ENCODE measurements at places on chromosomes 4 and X.

DNA sequence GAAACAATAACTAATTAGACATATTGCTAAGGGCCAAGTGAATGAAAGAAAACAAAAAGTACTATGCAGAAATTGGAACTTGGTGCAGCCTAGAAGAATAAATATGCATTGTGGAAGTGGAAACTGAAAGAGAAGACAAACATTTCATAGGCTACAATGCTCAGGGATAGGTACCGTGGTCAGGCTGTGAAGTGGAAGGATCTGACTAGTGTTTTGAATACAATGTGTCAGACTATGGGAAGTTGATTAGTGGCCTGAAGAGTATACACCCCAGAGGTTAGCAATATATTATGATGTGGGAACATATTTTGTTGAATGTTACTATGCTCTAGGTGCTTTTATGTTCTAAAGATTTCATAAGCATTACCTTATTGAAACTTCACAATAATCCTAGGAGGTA, 36.8 kb downstream of the GPRIN3 start:
- no peak for DNase-seq

- no peak for DNase-seq
Observed at GRCh38 chrX:145803508-145803907, 14.1 kb upstream of the SLITRK2 start.

DNA sequence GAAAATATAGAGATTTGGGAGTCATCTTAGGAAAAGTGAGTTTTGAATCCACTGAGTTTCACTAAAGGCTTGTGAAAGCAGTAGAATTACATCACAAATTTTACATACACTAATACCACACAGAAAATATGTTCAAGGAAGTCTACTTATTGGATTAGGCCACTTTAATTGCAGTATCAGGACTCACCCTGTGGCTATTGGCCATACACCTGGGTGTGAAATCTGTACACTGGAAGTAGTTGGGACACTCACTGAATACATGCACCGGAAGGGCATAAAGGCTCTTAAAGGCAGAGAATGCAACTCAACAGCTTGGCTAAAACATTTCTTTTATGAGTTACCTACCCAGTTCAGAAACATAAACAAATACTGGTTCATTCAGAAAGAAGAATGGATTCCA, 19.8 kb downstream of the MAOB start:
- no peak for DNase-seq

DNA sequence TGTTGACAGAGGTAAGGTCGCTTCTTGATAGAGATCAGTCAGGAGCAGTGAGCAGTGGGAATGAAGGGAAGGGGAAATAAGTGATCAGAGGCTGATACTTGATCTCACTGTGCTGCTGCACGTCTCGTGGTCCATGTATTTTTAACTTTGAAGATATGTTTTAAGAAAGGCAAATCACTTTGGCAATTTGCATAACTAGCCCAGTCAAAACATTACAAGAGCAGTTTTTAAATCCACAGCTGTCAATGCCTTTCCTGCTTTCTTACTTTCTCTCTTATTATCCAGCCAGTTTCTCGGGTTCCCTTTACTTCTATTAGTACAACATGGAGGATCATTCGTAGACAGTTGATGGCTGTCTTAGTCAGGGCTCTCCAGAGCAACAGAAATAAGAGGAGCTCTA, 472.8 kb downstream of the TMA16 start:
- DNase-seq = no peak

GRCh38 chrX:133437356-133437755, 22.1 kb upstream of the GPC4 start:
- no peak for DNase-seq

GRCh38 chr4:159104694-159105414, 2.0 kb downstream of the RAPGEF2 start:
- no peak for DNase-seq

GRCh38 chr4:97457253-97457652, 686.0 kb downstream of the STPG2 start:
- DNase-seq = no peak

DNA sequence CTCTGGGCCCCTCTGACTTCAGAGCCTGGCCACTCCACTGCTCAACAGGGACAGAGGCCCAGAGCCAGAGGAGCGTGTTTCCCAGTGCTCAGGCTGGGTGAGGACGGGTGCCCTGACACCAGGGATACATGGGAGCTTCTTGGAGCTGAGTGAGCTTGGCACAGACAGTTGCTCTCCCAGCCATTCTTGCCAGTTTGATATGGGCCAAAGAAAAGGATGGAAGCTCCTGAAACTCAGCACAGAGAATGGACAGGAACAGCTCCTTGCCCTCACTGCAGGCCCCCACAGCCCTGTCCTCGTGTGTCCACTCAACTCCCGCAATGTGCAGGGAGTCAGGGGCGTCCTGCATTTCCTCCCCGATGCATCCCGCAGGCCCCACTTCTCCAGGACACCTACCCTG, 38.8 kb downstream of the NSG1 start:
- DNase-seq = no peak

DNA sequence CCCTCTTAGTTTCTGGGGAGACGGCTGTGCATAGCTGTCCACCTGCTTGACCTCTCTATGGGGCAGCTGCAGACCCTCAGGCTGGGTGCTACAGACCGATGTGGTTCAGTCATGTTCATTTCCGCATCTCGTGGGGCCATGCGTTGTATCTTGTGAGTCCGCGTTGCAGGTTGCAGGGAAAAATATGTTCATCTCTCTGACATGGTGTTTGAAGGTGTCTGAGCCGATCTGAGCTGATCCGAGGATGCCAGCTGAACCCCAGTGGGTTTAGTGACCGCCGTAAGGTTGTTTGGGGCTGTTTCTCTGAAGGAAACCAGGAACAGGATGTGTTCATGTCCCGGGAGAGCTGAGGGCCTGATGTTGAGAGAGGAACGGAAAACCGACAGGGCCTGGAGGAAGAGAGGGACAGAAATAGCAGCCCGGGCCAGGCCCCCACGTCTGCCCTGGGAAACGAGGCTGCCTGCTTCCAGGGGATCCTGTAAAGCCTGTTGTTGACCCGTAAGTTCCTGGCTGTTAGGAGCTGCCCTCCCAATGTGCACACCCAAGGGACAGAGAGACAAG, 9.8 kb upstream of the P2RY8 start:
- no peak for DNase-seq

DNA sequence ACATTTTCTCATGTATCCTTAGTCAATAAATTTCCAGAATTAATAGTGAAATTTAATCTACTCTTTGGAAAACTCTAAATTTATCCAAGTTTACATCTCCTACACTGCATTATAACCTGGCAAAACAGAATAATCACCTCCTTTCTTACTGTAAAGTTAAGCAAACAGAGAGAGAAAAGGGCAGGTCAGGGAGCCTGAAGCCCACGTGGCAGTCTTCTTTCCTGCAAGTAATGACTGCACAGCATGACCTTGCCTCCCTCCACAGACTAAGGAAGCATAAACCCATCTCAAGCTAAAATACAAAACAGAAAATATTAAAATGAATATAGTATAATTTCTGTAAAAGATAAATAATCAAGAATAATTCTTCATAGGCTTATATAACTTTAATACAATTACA, 1153.0 kb downstream of the C4orf33 start:
- no peak for DNase-seq

DNA sequence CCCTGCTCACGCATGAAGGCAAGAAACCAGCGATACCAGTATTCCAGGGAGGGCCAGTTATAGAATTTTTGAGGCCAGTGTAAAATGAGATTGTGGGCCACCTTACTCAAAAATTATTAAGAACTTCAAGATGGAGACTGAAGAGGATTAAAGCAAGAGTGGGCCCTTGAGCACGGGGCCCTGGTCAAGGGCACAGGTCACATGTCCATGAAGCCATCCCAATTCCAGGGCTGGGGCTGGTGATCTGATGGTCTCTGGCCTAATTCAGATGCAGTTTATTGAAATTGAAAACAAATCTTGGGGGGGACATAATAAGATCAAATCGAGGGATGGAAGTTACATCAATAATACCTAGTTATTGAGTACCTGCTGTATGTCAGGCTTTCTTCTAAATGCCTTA, 58.3 kb downstream of the SMIM20 start:
- DNase-seq = no peak

- DNase-seq = no peak
Observed at GRCh38 chr4:59904331-59904730, 1295.8 kb upstream of the ADGRL3 start.

DNA sequence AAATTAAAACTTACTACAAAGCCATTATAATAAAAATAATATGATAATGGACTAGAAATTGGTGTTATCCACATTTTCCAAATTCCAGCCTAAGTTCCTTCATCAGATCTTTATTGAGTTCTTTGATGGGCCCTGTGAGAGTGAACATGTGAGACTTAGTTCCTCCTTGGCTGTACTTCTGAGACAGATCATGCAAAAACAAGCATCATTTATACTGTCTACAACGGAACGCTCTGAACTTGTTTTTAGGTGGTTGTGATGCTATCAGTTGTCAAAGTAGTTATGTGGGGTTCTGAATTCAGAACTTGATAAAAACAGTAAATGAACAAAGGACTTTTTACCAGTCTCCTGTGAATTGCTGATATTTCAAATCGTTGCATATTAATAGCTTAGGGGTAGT, 48.9 kb downstream of the JADE3 start:
- DNase-seq = no peak

GRCh38 chr4:186981161-186981560, 257.5 kb upstream of the FAT1 start:
- DNase-seq = no peak

DNA sequence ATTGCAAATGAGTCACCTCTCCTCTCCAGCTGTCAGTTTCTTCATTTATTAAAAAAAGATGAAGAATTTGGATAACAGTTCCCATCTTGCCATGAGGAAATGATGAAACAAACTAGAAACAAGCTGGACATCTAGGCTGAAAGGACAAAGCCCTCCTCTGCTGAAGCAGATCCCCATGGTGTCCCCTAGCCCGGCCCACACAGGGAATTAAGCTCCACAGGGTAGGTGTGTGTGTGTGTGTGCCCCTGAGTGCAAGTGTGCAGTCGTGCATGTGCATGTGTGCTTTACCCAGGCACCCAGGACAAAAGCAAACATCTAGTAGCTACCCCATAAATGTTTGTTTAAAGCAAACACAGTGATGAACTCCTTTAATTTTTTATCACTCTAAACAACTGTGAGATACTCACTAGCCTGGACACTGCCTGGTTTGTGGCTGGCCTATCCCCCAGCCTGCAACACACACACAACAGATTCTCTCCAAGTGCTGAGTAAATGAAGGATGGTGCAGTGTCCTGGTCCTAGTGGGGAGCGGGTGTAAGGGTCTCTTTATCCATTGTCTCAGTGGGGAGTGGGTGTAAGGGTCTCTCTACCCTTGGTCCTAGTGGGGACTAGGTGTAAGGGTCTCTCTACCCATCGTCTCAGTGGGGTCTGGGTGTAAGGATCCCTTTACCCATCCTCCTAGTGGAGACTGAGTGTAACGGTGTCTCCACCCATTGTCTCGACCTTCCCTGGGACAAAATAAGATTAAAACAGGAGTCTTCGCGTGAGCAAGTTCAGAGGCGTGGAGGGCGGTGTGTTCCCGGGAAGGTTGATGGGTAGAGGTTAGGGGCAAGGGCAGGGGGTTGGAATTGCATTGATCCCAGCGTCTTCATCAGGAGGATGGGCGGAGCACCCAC, 688 bp upstream of the EVC start:
- DNase-seq = no peak

DNA sequence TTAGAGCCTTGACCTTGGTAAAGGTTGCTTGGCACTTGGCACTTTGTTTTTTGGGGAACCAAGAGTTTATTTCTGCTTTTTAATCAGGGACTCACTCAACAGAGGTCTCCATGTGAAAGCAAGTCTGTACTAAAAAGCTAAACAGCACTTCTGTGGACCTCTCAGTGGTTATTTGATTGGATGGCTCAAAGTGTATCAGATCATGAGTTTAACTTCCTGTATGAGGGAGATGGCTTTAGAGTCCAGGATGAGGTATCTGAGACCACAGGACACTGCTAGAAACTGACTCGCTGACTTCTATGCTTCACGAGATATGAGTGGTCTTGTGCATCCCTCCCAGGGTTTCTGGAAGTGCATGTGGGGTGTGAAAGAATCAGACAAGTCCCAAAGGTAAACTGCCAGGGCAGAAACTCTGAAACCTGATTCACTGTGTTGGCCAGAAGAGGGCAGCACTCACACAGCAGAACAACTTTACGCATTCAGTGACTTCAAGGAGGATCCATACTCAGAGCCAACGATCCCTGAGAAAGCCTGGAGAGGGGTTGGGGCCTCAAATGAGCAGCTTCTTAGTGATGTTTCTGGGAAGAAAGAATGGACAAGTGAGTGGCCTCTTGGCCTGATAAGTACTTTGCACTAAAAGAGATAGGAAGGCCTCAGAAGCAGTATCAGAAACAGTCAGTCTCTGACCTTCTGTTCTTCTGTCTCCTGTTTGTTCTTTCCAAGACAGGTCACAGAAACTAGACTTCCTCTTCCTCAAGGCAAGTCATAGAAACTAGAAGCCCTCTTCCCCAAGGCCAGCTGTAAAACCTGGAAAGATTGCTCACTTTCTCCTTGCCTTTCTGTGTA, 220.3 kb upstream of the CXCL13 start:
- DNase-seq = peak; percentile 70

- DNase-seq = no peak
Observed at GRCh38 chrX:122816288-122816687, 367.8 kb upstream of the GRIA3 start.

DNA sequence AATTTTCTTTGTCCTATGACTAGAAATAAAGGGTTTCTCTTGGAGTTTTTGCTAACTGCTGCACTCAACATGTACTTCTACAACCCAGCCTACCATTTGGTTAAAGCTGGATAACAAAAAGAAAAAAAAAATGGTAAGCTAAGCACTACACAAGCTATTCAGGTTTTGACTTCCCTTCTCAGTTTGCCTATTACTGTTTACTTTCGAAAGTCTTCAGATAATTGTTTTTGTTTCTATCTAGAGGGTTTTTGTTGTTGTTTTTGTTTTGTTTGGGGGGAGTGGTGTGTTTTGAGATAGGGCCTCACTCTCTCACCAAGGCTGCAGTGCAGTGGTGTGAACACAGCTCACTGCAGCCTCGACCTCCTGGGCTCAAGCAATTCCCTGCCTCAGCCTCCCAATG, 46.6 kb downstream of the CLOCK start:
- no peak for DNase-seq

- no peak for DNase-seq
Observed at GRCh38 chr4:140331245-140331644, 42.2 kb upstream of the SCOC start.

GRCh38 chr4:118356731-118357130, 3.9 kb upstream of the PRSS12 start:
- DNase-seq = no peak
